ENCODE measurements at places on chromosomes 12 and 14.

DNA sequence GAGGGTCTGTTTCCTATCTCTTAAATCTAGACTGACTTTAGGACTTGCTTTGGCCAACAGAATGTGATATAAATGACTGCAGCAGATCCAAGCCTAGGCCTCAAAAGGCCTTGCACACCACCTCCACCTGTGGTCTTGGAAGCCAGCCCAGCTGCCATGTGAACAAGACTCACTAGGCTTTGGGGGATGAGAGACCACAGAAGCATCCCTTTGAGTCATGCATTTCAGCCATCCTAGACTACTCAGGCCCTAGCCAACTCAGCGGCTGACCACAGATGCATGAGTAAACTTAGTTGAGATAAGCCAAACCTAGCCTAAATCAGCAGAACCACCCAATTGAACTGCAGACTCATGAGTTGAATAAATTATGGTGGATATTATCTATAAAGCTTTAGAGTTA lies 87.7 kb downstream of the KCNH5 start:
- H3K4me3 ChIP-seq = no peak overlapping the region
- no peak overlapping the region for H3K27ac ChIP-seq
- no peaks in the 10 kb centered on the region for H3K27me3 ChIP-seq
- H3K36me3 ChIP-seq = no peaks in the 10 kb centered on the region

- DNase-seq = no peak
- no peak overlapping the region for H3K27ac ChIP-seq
- no peak overlapping the region for H3K4me3 ChIP-seq
These were observed 337.5 kb downstream of the CCDC91 start for GRCh38 chr12:28527631-28528249.

DNA sequence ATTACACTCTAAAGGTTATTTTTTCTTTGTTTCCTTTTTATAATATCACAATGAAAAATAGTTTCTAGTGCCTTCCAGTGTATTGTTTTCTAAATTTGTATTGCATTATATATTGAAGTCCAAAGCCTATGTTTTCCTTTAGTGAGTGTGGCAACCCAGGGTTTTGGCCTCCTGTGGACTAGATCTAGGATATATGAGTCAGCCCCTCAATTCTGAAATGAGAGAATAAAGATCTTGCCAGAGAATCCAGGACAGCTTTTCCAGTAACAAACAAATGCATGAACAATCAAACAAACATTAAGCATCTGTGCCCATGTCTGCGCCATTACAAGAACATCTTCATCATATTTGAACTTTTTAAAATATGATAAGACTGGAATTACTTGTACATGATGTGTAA lies 70.7 kb upstream of the SSTR1 start:
- H3K27ac ChIP-seq = peak overlapping the region; percentile 98
- DNase-seq = peak; percentile 59
- H3K36me3 ChIP-seq = no peaks in the 10 kb centered on the region
- no peak overlapping the region for H3K4me3 ChIP-seq
- H3K4me1 ChIP-seq = peaks cover 95% of the 10 kb centered on the region

DNA sequence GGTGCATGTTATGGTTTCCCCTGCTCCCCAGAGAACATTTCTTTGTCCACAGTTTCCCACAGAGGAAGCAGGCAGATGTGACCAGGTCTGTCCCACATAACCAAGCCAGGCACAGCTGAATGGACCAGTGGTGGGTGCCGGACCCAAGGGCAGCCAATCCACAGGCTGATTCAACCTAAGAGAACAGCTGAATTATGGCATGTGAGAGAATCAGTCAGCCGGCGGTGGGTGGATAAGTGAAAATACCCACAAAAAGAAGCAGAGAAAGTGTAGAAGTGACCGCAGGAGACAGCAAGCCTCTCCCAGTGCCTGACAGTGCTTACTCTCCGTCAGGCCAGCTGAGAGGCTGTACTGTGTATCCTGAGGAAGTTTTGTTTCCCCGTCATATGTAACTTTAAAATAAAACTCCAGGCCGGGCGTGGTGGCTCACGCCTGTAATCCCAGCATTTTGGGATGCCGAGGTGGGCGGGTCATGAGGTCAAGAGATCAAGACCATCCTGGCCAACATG lies 14.9 kb downstream of the GPRC5D start:
- no peak overlapping the region for H3K27ac ChIP-seq
- no peaks in the 10 kb centered on the region for H3K4me1 ChIP-seq
- no peaks in the 10 kb centered on the region for H3K36me3 ChIP-seq
- no peak for DNase-seq
- H3K4me3 ChIP-seq = no peak overlapping the region

DNA sequence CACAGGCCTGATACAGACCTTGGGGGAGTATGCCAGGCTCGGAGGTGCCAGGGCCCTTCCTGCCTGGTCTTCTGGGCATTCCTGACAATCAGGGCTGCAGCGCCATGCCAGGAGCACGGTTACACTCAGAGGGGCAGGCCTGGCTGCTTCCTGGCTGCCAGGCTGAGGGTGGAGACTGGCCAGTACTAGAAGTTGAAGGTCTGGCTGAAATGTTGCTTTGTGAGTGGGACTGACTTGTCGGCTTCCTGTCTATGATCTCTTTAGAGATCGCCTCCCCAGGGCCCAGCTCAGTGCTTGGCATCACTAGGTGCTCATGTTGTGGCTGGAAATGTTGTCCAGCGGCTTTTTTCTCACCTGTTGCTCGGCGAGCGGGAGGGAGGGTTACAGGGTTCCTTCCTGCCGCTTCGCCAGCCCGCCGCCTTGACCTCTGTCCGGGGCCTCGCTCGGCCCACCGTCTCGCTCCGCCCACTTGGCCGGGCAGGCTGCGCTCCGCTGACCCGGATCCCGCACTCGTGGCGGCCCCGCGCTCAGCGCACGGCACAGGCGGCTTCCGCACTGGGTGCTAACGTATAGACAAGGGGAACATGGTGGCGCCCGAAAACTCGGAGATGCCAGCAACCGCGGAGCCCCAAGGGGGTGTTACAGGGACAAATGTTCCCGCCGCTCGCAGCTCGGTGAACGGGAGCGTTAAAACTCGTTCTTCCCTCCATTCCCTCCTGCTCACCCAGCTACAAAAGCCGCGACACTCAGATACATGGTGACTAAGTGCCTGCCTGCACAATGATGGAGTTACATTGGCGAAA lies 32.6 kb downstream of the PAPLN start:
- H3K36me3 ChIP-seq = peaks cover 6% of the 10 kb centered on the region
- H3K4me1 ChIP-seq = peaks cover 35% of the 10 kb centered on the region
- peak overlapping the region; percentile 58 for H3K4me3 ChIP-seq
- DNase-seq = peak; percentile 76
- H3K27ac ChIP-seq = no peak overlapping the region

GRCh38 chr12:106974511-106974910 lies 12.4 kb downstream of the MTERF2 start:
- no peak for DNase-seq
- H3K27ac ChIP-seq = no peak overlapping the region
- H3K4me1 ChIP-seq = no peaks in the 10 kb centered on the region
- H3K4me3 ChIP-seq = no peak overlapping the region
- peaks cover 24% of the 10 kb centered on the region for H3K36me3 ChIP-seq

GRCh38 chr12:12691549-12691948 lies 4.4 kb downstream of the GPR19 start:
- H3K27ac ChIP-seq = no peak overlapping the region
- DNase-seq = no peak
- H3K4me3 ChIP-seq = no peak overlapping the region
- no peaks in the 10 kb centered on the region for H3K27me3 ChIP-seq
- no peaks in the 10 kb centered on the region for H3K36me3 ChIP-seq

- no peaks in the 10 kb centered on the region for H3K4me1 ChIP-seq
- no peaks in the 10 kb centered on the region for H3K36me3 ChIP-seq
- no peak overlapping the region for H3K4me3 ChIP-seq
- DNase-seq = peak; percentile 78
- H3K27me3 ChIP-seq = no peaks in the 10 kb centered on the region
These were observed 90.5 kb upstream of the TMPO start for GRCh38 chr12:98424726-98425401.

- peaks cover 2% of the 10 kb centered on the region for H3K4me1 ChIP-seq
- no peaks in the 10 kb centered on the region for H3K36me3 ChIP-seq
- no peak overlapping the region for H3K27ac ChIP-seq
- DNase-seq = no peak
These were observed 26.1 kb upstream of the CIPC start for GRCh38 chr14:77071938-77072388.

GRCh38 chr12:129959889-129960288 lies 56.1 kb upstream of the TMEM132D start:
- H3K4me3 ChIP-seq = no peak overlapping the region
- no peak for DNase-seq
- H3K27ac ChIP-seq = no peak overlapping the region
- no peaks in the 10 kb centered on the region for H3K36me3 ChIP-seq
- H3K27me3 ChIP-seq = 0 out of 2 replicates have a peak, but pooled peaks cover 2% of the 10 kb centered on the region

- no peaks in the 10 kb centered on the region for H3K36me3 ChIP-seq
- no peaks in the 10 kb centered on the region for H3K27me3 ChIP-seq
- no peak overlapping the region for H3K27ac ChIP-seq
- H3K4me1 ChIP-seq = peaks cover 14% of the 10 kb centered on the region
- DNase-seq = no peak
These were observed 39.0 kb downstream of the LRRK2 start for GRCh38 chr12:40263616-40264409.

Measured in Karpas-422 (cell line).